ENCODE measurements at places on chromosomes 11 and 22.
A peak's percentile ranks its signal among the peaks of the same experiment; 100 is the strongest.

- DNase-seq: no peak
These were observed 690.9 kb downstream of the BRD1 start for GRCh38 chr22:49136816-49137180.

- no peak for DNase-seq
These were observed 80.1 kb upstream of the BIRC3 start for GRCh38 chr11:102237096-102237735.

DNA sequence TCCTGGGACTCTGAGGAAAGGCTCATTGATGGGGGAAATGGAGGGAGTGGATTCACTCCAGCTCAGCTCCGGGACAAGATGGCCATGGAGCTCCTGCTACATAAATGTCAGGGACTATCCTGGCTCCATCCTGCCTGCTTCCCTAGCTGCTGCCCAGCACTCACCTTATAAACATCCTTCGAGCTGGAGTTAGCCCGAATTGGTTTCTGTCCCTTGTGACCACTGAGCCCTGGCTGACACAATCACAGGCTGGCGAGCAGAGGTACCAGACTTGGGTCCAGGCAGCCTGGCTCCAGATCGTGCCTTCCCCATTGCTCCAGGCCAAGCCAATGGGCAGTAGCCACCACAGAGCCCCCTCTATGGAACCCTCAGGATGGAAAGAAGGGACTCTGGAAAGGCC, 77.6 kb downstream of the FDX1 start:
- DNase-seq: no peak

GRCh38 chr11:105829084-105829483, 193.0 kb downstream of the MSANTD4 start:
- DNase-seq: no peak

DNA sequence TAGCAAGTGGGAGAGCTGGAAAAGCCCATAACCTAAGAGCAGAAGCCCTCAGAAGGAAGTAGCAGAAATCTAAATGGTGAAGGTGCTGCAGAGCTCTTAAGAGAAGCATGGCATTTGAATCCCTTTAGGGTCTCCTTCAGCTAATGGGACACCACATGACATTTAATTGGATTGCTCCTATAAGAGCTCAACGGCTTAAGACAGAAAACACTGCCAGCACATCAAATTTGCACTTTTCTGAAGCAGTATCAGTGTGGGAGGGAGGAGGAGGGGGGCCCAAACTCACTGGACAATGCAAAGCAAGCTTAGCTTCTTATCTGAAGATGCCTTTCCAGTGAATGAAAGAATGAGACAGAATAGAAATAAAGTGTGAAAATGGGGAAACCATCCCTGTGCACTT, 287.9 kb upstream of the MTNR1B start:
- no peak for DNase-seq

GRCh38 chr22:24952837-24953383, 394 bp downstream of the KIAA1671 start:
- no peak for DNase-seq

DNA sequence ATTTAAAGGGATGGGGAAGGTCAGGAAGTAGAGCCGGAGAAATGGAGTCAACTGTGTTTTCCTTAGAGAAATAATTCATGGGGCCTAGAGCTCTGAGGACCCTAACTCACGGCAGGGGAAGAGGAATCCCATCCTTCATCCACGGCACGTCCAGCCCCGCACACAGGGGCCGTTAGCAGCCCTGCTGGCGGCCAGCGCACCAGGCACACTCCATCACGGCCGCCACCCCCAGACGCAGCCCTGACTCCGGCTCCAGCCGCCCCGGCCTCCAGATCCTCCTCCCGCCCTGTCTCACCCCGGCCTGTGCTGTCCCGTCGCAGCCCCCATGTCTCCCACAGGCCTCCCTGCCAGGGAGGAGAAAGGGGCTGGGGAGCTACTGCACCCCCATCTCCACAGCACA, 11.2 kb downstream of the MRPL23 start:
- DNase-seq: no peak

DNA sequence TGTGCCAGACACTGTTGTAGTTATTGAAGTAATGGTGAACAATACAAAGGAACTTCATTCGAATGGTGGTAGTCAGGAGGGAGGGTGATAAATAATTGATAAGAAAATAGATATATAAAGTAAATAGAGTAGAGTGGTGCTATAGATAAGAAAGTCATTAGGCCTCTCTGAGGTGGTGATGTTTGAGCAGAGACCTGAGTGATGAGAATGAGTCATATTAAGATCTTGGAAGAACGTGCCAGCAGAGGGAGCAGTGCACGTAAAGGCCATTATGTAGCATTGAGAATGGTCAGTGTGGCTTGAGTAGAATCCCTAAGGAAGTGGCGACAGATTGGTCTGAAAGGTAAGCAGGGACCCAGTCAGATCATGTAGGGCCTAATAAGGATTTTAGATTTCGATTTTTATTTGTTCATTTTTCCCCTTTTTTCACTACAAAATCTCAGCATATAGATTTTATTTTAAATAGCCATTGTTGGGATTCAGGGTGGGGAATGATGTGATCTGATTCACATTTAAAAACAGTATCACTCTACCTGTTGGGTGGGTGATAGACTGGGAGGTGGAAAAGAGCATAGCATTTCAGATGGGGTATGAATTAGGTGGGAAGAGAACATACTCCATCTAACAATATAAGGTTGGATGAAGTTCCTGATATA, 44.7 kb downstream of the CCDC90B start:
- DNase-seq: no peak

DNA sequence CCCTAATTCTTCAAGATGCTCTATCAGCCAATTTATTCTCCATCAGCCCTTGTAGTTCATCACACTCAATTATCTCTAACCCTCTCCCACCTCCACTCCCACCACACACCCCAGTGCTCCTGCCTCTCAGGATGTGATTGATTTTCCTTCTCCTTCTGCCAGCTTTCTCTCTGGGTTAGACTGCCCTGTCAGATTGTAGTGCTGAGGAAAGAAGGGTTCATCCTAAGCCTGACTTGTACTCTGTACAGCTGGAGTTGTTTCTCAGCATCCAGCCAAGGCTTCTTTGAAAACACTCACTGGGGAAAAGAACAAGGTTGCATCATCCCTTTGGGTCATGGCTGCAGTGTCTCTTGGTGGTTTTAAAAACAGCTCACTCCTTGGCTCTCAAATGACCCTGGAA, 61.2 kb downstream of the CECR2 start:
- no peak for DNase-seq

- DNase-seq: no peak
These were observed 59.2 kb downstream of the TRIM44 start for GRCh38 chr11:35721651-35722282.

GRCh38 chr22:27679693-27680488, 121.7 kb downstream of the MN1 start:
- DNase-seq: no peak

DNA sequence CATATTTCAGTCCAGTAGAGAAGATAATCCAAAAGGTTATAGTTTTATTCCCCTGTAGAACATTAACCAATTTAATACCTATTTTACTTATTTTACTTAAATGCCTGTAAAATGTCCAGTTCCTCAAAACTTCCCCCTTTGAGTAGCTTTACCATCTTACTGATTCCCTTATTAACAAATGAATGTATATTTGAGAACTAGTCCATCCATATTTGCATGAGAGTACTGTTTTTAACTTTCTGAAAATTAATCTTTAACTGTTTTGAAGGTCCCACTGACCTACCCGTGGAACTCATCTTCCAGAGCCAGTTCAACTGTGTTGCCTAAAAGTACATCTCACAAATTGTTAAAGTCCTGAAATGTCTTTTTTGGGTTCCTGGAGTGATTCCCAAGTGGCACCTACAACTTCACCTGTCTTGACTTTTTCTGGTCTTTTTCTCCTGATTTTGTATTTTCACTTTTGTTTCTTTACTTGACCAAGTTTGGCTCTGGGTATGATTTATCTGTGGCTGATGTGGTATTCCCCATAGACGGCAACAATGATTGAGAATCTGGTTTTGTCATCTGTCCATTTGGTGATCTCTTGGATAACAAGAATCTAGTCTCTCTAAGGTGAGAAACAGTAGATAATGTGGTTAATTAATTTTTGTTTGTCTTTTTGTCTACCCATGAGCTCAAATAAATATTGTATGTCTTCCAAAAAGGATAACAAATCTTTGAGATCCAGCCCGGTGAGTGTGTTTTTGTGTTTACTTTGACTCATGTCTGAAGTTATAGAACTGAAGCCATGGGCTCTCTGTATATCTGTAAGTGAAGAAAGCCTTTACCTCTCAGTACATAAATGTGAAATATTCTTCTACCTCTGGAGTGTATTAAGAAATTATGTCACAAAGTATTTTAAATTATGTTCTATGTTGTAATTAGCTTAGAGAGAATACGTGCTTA, 174.2 kb downstream of the ETS1 start:
- no peak for DNase-seq

DNA sequence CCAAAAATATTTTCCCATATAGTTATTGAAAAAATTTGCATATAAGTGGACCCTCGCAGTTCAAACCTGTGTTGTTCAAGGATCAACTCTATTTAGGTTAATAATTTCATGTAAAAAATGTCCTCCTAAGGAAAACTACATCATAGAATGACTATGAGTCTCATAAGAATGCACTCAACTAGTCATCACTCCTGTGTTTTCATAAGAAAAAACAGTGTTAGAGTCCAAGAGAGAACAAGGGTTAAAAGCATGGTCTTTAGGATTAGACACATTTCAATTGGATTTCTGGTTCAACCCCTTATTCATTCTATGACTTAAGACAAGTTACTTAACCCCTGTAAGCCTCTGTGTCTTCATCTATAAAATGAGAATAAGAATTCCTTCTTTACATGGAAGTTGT, 5.1 kb downstream of the PARVA start:
- no peak for DNase-seq

DNA sequence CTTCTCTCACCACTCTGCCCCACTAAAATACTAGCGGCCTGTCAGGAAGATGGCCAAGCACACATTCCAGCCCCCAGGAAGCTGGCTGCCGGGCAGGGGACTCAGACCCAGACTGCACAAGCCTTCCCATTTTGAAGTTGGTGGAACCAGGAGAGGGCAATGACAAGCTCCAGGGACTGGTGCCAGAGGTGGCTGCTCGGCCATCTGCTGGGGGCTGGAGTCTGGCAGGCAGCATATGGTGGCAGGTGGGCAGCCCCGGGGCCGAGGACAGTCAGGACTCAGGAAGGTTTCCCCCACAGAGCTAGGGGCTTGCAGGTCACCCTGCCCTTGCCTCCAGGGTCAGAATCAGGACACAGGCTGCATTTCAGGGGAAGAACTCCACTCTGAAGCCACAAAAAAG, 22.6 kb downstream of the KCNJ5 start:
- no peak for DNase-seq

GRCh38 chr22:17243524-17243923, 24.3 kb upstream of the ADA2 start:
- DNase-seq: peak; percentile 80

GRCh38 chr22:31274017-31274416, 18.3 kb downstream of the PIK3IP1 start:
- DNase-seq: no peak

- peak; percentile 90 for DNase-seq
These were observed 3.9 kb downstream of the UCP3 start for GRCh38 chr11:74004759-74005615.

DNA sequence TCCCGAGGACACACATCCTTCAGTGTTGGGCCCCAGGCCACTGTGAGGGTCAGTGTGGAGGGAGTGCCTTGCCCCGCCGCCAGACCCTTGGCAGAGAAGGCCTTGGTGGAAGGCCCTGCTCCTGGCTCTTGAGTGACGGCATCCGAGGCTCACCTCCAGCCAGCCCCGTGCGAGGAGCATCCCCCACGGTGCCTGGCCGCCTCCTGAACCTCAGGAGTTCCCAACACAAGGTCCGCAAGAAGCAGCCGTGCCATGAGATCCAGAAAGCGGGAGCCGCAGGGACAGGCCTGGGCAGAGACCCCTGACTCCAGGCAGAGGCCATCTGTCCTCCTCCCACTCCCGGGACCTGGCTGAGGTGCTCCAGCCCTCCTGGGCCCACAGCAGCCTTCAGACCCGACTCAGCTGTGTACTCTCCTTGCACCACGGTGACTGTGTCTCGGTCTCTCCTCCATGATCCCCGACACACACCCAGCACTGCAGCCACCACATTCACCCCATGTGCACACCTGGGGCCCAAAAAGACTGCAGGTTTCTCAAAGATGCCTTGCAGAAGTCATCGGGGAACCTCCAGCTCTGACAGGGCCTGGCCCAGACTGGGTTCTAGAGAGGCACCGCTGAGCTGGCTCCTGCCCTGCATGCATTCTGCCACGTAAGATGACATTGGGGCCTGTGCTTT, 870.2 kb downstream of the BRD1 start:
- DNase-seq: peak; percentile 11

DNA sequence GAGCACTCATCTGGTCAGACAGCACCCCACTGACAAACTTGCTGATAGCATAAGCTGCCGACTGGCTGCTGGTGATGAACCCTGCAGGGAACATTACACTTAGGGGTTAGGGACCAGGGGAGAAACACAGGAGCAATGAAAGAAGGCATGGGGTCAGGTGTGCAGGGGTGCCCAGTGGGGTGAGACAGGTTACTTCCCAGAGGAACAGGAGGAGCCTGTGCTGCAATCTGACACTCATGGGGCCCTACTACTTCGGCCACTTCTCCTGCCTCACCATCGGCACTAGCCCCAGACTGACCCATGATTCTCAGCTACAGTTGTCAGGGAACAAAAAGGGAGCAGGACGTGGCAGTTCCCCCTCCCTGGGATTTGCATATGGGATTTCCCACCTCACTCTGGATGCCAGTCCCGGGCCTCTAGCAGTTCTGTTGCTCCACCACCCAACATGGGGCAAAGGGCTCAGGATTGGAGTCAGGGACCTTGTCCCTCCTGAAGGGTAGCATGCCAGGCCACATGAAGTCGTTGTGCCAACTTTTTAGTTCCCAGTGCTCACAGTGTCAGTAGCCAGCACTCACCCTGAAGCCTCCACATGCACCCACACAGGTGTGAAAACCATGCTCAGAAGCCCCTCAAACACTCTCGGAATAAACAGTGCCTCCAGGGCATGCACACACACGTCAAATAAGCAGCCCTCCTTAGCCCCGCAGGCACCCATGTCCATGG, 2.2 kb downstream of the SLC37A4 start:
- no peak for DNase-seq

DNA sequence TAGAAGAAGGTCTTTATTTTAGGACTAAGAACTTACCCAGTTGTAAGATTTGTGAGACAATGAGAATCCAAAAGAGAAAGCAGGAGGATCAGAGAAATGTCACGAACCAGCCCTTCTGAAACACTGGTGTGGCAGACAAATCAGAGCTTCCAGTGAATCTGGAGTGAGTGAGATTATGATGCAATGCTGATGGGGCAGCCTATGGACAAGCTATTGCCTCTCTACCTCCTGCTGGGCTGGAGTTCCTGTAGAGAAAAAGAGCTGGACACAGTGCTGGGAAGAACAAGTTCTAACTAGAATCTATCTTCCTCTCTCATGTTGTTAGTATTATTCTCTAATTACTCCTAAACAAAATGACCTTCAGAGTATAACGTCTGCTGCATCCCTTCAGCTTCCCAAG, 12.0 kb upstream of the ANO3 start:
- DNase-seq: no peak

- DNase-seq: no peak
These were observed 46.2 kb downstream of the BLID start for GRCh38 chr11:122069707-122070360.

- DNase-seq: no peak
These were observed 87.5 kb downstream of the AMOTL1 start for GRCh38 chr11:94855666-94856065.

- DNase-seq: peak; percentile 86
These were observed 718 bp upstream of the MADD start for GRCh38 chr11:47269002-47269828.

- DNase-seq: no peak
These were observed 6.1 kb downstream of the C11orf91 start for GRCh38 chr11:33694346-33695050.
